RKO (cell line): ENCODE measurements at places on chromosomes 11 and 22.

DNA sequence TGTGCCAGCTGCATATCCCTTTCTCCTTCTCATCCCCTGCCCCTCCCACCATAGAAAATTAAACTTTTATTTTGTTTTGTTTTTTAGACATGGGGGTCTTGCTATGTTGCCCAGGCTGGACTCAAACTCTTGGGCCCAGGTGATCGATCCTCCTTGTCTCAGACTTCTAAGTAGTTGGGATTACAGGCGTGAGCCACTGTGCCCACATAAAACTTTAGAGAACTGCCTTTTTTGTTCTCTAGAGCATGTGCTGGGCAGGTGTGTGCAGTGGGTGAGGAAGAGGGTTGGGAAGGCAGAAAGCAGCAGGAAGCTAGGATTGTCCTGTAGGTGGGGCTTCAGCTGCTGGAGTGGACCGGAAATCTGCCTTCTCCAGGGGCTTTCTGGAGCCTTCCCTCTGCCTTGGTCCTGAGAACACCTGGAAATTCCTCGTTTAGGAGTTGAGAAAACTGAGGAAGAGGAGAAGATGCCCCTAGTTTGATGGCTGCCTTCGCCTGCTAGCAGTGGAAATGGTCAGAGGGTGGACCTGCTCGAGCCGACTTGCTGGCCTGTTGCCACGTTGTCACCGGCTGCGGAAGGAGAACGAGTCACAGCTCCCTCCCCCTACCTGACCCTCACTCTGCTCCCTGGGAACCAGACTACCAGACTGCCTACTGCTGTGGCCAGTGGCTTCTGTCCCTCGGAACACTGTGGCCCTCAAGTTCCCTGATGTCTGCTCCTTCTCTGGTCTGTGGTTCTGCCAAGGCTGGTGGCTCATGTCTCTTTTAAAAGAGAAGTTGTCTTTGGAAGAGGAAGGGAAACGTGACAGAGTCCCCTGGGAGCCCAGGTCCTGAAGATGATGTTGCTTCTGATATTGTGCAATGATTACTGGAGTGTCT lies 4.0 kb downstream of the ST14 start:
- no peak for DNase-seq

DNA sequence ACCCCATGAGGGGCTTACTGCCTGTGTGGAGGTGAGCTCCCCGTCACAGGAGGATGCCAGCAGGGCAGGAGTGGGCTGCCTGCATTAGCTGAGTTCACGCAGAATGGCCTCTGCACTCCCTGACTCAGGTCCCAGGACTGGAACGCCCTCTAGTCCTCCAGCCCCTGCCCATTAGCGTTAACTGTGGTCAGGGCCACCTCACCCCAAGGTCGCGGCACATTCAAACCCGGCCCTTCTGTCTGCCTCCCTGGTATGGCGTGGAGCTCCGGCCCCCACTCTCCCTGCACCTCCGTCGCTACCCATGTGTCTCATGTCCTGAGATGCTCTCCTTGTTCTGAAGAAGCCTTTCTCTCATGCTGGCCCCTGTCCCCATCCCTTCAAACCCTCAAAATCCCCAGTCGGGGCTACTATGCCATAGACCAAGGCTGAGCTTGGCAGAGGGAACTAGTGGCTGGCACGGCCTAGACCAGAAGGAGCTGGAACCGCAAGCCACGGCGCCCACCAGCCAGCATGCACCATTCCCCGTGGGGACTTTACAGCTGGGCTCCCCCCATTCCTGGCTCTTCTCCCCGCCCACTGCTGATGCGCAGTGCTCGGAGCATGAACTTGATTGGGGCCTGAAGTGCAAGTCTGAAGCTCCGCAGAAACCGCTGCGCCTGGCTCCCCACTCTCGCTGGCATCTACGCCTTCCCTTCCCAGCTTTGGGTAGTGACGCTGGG lies 79.5 kb upstream of the RTL6 start:
- DNase-seq = no peak

DNA sequence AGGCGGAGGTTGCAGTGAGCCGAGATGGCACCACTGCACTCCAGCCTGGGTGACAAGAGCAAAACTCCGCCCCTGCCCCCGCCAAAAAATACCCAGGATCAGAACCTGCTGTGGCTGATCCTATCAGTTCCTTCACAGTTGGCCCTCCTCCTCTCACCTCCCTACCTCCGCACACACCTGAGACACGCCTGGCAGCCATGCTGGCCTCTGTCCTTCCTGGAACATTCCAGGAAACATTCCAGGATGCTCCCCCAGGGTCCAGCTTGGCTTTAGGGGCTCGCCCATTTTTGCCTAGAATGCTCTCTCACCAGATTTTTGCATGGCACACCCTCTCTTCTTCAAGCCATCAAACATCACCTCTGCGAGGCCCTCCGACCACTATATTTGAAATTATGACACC lies 2.1 kb downstream of the RAPSN start:
- DNase-seq = no peak

DNA sequence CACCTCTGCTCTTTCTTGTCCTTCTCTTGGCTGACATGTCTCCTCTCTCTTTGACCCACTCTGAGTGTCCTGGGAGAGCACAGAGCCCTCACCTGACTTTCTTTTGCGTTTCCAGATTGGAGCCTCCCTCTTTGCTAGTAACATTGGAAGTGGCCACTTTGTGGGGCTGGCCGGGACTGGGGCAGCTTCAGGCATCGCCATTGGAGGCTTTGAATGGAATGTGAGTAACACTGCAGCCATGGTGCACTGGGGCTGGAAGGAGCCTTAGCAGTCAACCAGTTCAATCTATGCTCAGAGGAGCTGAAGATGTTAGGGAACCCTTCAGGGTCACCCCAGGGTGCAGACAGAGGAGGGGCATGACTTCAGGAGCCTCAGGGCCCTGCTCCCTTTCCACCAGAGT lies 23.8 kb downstream of the SLC5A1 start:
- no peak for DNase-seq

DNA sequence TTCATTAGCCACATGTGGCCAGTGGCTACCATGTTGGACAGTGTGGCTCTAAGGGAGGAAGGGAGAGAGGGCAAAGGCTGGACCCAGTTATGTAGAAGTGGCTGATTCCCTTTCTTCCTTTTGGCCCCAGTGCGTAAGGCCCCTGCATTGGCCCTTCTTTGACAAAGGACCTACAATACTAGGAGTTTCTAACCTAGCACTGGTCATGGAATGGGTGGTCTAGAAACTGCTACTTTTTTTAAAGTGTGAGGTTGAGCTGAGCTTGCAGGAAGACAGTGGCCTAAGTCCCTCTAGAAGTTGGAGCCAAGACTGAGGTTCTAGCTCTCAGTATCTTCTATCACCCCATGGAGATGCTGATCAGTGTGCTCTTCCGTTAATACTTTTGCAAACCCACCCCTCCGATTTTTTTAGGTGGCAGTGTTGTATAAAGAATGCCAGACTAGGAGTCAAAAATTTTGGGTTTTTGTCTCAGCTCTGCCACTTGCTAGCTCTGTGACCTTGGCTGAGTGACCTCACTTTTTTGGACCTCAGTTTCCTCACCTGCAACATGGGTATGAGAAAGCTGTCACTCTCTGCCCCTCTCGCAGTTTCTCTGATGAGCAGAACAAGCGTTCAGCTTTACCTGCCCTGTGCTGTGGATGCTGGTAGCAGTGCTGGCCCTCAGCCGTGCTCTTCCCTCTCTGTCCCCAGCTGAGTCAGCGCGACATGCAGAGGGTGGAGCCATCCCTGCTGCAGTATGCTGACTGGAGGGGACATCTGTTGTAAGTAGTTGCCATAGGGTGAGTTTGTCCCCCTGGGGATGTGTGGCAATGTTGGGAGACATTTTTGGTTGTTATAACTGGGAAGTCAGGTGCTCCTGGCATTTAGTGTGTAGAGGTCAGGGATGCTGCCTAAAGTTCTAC lies 6.9 kb downstream of the ACCS start:
- DNase-seq = no peak

DNA sequence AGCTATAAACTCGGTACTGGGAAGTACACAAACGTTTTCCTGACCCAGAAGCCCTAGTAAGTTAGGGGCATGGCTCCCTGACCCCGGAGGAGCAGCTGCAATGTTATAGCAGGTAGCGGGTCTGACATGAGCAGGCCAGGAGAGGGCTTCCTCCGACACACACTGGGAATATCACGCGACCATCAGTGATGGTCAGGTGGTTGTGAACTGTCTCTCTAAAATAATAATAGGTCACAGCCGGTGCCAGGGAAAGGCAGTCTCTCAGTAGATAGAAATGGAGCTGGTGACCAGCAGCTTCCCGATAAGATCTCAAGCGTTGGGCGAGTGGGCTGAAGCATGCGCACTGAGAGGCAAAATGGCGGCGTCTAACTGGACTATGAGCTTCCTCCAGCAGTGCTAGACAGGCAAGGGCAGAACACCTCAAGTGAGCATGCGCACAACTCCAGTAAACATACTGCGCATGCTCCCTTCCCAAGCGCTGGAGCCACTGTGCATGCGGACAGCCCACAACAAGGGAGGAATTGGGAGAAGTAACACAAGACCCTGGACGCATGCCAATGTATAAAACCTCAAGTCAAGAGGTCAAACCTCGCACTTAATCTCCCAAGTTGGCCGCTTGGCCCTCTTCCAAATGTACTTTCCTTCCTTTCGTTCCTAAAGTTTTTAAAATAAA lies 22.3 kb upstream of the TESMIN start:
- DNase-seq = no peak

DNA sequence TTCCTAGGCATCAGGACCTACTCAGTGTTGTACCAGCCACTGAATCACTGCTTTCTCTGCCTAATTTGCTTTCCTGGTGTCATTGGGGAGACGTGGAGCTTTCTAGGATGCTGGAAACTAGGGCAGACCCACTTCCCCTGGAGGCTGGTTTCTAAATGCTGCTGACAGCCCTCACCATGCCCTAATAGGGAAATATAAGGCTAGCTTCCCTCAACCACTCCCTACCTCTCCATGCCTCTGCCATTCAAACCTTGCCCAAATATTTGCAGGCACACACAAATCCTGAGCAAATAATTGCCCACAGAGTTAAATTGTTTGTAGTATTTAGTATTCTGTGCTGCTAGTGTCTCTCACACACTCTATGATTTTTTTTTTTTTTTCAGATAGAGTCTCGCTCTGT lies 310.2 kb downstream of the DDX10 start:
- no peak for DNase-seq

DNA sequence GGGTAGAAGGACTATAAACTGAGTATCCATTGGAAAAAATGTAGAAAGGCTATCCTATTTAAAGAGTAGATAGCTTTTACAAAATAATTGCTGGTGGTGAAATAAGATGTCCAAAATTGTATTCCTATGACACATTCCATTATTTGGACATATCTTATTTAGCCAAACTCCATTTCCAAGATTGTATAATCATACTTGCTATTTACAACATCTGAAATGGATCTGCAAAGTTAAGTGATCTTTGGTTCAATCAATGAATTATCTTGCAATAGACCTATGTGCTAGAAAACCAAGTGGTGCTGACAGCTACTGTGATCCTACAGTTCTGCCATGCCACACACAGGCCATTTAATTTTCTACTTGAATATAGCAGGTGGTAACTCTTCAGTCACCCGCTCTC lies 11.0 kb upstream of the BLID start:
- DNase-seq = no peak

DNA sequence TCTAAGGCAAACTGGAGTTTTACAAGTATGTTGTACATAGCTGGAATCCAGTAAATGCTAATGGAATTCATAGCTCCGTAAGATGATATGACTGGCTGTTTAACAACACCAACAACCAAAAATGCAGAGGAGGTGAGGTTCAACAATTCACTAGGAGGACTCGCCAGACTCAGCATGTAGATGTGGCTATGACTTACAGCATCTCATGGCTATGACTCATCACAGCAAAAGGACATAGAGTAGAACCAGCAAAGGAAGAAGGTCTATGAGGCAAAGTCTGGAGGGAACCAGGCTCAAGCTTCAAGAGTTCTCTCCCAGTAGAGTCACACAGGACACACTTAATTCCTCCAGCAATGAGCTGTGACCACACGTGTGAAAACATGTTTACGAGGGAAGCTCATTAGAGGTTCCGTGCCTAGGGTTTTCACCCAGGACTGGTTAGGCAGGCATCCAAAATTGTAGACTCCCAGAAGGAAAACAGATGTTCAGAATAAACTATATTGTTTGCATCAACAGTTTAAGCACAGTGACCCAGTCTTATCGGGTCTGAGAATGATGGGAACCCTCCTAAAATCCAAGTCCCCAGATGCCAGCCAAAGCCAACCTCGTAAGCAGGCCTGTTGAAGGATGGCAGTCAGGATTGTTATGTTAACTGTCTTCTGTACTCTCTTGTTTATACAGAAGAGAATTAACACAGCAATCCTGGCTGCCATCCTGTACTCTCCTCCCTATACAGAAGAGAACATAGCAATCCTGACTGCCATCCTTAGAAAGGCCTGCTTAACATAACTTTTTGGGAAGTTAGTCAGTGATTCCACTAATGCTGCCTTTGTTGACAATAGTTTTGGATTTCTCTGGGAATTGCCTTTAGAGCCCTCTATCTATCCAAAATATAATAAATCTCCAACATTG lies 116.6 kb downstream of the LARGE1 start:
- DNase-seq = peak; percentile 52

- peak; percentile 86 for DNase-seq
Observed at GRCh38 chr22:23767673-23768548, at the start of gene CHCHD10. Gene CHCHD10 (minus strand): TSS chr22:23767972. CDS start chr22:23767874, 98 bp downstream.

GRCh38 chr11:104531894-104532293 lies 366.4 kb downstream of the CASP12 start:
- DNase-seq = no peak

- DNase-seq = no peak
Observed at GRCh38 chr11:66112041-66112491, 42.0 kb downstream of the PACS1 start.

GRCh38 chr11:14551380-14551779 lies 31.2 kb upstream of the PSMA1 start:
- no peak for DNase-seq

DNA sequence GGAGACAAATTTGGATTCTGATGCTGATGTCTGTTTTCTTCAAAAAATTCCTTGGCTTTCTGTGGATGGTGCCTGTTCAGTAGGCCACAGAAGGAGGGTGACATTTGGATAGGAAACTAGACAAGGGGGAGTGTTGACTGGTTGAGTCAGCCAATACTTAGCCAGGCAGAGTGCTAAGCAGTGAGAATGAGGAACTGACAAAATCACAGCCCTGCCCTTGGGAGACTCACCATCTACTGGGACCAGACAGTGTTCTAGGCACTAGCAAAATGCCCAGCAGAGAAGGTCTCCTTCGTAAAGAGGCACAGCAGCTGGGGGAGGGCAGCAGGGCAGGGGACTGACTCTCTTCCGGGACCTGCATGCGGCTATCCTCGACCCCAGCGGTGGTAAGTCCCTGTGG lies 190.2 kb downstream of the DSCAML1 start:
- no peak for DNase-seq

DNA sequence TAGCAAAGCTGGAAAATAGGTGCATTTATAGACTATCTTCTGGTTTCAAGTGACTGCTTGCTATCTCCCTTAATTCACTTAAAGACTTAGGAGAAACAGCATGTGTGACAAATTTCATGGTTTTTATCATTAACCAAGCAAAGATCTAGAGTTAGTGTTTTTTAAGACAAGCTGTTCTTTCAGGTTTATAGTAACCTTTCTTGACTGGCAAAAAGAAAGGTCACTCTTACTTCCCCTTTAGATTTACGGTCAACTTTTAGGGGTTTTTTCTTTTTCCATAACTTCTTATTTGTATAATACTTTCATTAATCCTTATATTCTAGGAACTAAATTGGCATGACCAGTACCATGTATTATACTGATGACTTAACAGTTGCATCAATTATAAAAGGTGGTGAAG lies 46.6 kb downstream of the KDM2A start:
- no peak for DNase-seq

GRCh38 chr11:2249189-2249916 lies 21.0 kb downstream of the ASCL2 start:
- no peak for DNase-seq

- DNase-seq = no peak
Observed at GRCh38 chr11:79440571-79441460, at the start of gene TENM4. Gene TENM4 (minus strand): TSS chr11:79441030. CDS start chr11:79069944, 371,086 bp downstream.

- peak; percentile 74 for DNase-seq
Observed at GRCh38 chr11:35619855-35620640, 1.8 kb downstream of the FJX1 start.
